ELR (cell line): ENCODE measurements at places on chromosomes 5 and 9.
A peak's percentile ranks its signal among the peaks of the same experiment; 100 is the strongest.

- DNase-seq: peak; percentile 47
These were observed 8.1 kb downstream of the RPS6 start for GRCh38 chr9:19371942-19372341.

GRCh38 chr5:10601246-10602030 is 37.6 kb downstream of the ANKRD33B start:
- DNase-seq: peak; percentile 89

GRCh38 chr9:105651806-105652205 is 10.5 kb upstream of the TAL2 start:
- no peak for DNase-seq

DNA sequence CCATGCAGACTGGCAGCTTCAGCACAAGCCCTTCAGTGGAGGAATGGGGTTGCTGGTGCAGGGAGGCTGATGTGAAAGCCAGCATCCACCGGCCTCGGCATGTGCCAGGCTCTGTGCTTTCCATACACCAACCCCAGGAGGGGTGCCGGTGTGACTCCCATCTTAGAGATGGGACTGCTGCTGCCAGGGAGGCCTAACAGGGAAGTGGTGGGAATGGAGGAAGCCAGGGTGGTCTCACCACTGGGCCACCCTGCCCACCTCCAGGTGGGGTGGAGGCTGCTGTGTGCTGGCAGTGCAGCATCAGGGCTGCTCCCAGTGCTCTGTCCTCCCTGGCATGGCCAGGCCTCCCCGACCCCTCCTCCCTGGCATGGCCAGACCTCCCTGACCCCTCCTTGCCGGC is 32.8 kb upstream of the PITX1 start:
- DNase-seq: no peak

- no peak for DNase-seq
These were observed 8.3 kb downstream of the BTF3 start for GRCh38 chr5:73506459-73506955.

DNA sequence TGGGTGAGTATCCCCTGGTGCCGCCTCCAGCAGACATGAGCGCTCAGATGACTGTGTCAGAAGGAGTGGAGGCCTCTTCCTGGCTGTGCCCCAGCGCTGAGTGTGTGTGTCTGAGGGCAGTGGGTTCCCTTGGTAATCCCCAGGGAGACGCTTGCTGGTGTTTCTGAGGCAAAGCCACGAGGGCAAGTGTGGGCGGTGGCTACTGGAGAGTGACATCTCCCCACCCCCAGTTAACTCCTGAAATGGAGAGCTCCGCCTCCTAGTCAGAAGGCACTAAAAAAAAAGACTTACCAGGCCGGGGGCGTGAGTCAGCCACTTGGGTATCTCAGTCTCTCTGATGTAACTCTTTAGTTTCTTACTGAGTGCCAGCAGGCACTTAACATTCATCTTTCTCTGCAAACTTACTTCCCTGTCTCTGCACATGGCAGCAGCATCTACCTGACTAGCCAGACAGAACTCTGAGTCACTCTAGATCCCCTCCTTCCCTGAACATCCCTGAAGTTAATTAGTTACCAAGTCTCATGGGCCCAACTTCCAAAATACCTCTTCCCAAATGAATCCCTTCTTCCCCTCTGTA is 19.3 kb downstream of the ORM2 start:
- DNase-seq: peak; percentile 98

DNA sequence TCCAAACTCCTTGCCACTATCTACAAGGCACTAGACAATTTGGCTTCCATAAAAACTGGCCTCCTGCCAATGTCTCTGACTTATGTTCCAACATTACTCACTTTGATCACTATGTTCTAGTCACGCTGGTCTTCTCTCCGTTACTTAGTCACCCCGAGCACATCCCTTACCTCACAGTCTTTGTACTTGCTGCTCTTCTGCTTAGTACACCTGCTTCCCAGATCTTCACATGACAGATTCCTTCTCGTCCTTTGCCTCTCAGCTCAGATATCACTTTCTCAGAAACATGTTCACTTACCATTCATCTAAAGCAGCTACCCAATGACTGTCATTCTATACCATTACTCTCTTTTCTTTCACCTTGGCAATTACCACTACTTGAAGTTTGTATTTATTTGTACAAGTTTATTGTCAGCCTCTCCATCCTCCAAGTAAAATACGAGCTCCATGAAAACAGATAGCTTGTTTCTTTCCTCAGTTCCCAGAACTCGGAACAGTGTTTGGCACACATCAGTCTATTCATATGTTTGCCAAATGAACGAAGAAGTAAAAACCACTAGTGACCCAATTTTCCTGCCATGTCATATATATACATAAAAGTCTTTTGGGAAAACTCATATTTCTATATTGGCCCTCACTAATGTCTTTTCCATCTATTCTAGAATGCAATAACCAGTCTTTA is 5.9 kb upstream of the SLC22A5 start:
- DNase-seq: peak; percentile 99
